ENCODE measurements at places on chromosomes 5 and 9.

DNA sequence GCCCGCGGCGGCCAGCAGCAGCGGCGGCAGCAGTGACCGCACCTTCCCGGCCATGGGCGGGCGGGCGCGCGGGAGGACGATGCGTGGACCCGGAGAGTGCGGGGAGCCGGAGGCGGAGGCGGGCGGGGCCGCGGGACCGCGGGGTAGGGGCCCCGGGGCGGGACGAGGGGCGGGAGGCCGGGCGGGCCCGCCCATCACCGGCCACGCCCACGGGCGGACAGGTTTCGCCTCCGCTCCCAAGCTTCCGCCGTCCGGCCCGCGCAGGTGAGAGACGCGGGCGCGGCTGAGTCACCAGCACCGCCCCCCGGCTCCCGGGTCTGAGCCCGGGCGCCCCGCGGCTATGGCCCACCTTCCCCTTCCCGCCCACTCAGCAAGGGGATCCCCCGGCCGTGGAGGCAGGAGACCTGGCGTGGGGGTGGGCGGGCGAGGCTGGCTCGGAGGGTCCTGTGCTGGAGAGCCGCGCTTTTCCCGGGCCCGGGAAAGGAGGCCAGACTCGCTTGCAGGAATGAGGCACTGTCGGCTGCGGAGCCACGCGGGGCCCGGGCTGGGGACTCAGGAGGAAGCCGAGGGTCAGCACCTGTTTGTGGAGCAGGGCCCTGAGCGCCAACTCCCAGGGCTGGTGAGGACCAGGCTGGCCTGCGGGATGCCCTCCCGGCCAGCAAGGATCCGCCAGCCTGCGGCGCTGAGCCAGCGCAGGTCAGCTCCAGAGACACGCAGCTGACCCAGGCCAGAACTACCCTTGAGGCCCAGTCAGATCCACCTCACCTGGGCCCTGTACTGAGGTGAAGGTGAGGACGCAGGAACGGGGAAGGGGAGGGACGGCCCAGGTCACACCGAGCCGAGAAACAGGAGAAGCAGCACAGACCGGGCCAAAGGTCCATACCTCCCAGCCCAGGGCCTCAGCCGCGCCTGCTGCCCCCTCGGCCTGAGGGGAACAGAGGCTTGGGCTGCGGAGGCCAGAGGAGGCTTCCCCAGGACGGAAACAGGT lies at the start of gene ENTPD2:
Gene ENTPD2, minus strand, starts transcription at position 118 of the 988 bp plus-strand sequence. Its CDS starts 64 bp downstream, at position 54.
- no peak for DNase-seq

GRCh38 chr9:10250219-10250618 lies 362.6 kb downstream of the PTPRD start:
- DNase-seq, result no peak

DNA sequence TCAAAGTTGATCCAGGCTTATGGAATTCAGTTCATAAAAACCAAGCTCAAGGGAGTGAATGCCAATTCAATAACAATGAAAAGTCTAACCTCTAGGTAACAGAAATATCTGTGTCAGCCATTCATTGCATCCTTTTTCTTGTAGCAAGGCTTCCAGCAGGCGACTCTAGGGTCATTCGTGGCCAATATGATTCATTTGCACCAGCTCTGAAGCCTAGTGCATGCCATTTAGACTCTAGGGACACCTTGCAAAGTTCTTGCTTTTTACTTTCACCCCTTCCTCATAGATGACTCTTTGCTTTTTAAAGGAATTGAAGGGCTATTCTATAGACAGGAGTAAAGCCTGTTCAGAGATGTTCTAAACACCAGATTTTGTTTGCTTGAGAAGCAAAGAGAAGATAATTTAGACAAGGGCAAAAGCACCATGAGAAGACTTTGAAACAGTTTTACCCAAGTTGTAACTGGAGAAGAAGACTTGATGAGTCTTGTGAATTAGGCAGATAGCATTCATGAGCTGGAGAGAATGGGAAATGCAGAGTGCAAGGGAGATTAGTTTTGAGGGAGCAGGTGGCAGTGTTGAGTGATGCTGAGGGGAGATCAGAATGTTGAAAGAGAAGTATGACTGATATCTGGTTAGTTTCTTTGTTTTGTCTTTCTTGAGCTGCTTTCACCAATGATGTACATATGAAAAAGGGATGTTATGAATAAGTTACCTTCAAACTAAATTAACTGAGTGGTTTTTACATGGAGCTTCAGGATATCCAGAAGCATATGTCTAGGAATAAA lies 94.5 kb downstream of the F2RL2 start:
- DNase-seq, result no peak

DNA sequence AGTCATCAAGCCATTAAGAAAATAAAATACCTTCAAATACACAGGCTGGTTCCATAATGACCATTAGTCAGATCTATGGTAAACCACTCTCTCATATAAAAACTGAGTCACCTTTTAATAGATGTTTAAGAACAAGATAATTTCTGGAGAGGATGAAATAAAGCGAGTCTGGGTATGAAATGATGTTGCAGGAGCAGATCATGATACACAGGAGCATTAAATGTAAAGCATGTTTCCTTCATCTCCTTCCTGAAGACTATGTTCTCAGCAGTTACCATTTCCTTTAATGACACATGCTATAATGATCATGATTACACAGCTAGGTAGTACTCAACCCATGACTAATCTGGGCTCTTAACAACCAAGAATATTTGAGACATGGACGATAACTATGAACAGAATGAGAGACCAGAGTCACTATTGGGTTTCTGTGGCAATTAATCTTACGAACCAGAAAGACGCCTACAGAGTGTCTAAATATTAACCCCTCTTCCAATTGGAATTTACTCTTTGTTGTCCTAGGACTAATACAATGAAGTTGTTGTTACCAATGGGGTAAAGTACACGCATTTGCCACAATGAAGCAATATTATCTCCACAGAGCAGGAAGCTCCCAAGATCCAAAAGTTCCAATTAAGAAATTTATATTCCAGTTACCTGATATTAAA lies 105.6 kb downstream of the NR6A1 start:
- DNase-seq, result no peak
